NCI-H526 treated with DMSO at 0.1 percent for 48 hours (cell line): ENCODE measurements at places on chromosomes 6 and 20.

GRCh38 chr6:12955956-12956355, 239.4 kb downstream of the PHACTR1 start:
- no peak for DNase-seq

GRCh38 chr6:53168516-53169267, 20.1 kb upstream of the GCM1 start:
- no peak for DNase-seq

GRCh38 chr6:13478525-13478966, 8.9 kb downstream of the GFOD1 start:
- no peak for DNase-seq

GRCh38 chr6:24606200-24606930, 39.6 kb downstream of the KIAA0319 start:
- DNase-seq, result no peak

DNA sequence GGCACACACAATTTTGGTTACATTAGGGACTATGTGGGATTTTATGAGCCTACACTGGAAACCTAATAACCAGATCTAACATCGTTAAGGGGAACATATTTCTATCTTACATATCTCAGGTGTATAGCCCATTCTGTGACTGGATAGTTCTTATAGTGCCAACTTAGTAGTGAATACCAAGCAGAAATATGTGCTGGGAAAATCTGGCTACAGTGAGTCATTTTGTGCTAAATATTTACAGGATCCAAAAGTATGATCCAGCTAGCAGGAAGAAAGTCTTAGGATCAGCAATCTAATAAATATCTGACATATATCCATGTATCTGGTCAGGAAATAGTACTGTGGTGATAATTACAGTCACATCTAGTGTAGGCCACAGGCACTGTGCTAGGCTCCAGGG, 94.6 kb upstream of the INSM1 start:
- DNase-seq, result no peak

DNA sequence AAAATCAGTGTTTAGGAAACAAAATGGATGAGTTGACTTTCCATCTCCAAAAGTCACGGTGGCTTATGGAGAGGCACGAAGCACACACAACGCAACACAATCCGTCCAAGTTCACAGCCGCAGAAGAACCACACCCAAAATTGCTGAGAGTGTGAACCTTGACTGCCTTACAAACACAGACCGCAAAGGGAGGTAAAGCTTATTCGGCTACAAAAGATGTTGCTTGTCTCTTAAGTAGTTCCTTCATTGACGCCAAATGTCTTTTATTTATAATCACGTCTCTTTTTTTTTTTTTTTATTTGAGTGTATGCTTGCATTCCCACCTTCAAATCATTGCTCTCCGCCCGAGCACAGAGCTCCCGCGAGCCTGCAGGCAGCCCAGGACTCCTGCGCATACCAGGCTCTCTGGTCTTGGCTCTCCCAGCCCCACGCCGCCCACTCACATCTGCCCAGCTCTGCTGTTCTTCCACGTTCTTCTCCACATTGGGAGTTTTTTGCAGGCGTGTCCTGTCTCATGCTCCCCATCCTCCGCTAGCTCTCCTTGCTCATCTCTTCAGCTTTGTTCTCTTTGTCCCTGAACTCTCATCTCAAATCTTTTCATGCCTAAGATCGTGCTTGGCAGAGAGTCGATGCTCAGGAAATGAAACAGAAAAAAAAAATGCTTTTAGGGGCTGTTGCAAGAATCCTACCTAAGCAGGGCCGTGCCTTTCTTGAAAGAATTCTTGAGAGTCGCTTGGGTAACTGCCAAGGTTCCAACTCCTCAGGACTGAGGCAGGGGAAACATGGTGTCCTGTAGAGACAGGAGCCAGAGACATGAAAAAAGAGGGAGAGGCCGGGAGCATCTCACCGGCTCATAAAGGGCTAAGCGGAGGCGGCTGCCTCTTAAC, 25.8 kb downstream of the LY86 start:
- DNase-seq, result no peak

DNA sequence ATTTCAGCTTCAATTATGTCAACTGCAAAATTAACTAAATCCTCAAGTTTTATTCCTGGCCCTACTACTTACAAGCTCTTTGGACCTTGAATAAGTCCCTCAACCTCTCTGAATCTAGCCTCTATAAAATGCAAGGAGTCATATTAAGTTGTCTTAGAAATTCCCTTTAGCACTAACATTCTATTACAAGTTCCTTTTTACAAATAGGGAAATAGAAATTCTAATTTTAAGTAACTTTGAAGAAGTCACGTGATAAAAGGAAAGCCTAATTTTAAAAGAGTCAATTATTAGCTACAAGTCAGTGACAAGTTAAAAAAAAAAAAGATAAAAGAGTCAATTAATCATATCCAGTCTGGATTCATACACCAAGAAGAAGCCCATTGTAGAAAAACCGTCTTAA, 24.6 kb upstream of the GTF3C6 start:
- DNase-seq, result no peak

- no peak for DNase-seq
These were observed 150.4 kb downstream of the BFSP1 start for GRCh38 chr20:17380801-17381200.

DNA sequence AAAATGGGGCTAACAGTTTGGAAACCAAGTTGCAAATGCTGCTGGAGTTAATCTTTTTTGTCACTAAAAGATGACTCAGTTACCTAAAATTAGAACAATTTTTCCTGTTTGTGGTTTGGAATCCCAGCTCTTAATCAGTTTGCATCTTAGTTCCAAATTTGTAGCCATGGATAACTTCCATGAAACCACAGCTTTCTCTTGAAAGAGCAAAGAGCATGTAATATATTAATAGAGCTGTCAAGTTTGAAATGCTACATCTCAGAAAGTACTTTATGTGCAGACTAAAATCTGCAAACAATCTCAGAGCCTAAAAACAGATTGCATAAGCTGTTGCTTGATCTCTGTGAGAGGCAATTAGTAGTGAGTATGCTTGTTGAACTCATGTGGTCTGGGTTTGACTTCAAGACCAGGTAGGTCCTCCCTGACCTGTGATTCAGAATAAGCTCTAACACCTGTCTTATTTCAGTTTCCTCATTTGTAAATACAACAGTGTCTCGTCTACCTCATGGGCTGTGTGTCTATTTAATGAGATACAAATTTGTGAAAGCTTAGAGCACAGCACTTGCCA, 23.5 kb downstream of the DHX35 start:
- no peak for DNase-seq

DNA sequence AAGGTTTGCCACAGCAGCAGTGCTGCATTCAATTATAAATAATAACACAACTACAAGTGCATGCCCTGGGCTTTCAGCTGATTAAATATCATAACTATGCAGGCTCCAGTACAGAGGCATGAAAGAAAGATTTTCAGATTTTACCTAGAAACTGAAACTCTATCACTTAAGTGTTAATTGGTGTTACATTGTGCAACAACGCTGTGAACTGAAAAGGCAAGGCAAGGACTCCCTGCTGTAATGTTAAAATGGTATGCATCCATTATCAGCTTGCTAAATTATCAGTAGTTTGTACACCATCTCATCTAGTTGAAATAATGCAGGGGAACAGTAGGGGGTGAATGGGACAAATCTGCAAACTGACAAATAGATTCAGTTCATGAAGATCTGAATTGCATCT, 976.7 kb upstream of the MANEA start:
- no peak for DNase-seq
